ENCODE measurements at places on chromosomes 16 and 17.

DNA sequence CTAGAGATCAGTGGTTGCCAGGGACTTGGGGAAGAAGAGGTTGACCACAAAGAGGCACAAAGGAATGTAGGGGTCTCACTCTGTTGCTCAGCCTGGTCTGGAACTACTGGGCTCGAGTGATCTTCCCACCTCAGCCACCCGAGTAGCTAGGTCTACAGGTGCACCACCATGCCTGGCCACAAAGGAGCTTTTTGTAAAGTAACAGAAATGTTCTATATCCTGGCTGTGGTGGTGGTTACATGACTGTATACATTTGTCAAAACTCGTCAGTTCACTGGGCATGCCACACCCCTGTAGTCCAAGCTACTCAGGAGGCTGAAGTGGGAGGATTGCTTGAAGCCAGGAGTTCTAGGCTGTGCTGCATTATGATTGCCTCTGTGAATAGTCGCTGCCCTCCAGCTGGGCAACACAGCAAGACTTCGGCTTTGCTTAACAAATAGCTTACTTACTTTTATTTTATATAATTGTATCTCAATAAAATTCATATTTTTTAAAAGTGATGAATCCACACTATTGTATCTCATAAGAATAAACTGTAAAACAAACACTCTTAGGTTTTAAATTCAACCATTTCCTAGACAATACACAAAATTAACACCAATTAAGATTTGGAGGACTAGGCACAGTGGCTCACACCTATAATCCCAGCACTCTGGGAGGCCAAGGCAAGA lies 5.0 kb downstream of the SKA2 start:
- DNase-seq: no peak

DNA sequence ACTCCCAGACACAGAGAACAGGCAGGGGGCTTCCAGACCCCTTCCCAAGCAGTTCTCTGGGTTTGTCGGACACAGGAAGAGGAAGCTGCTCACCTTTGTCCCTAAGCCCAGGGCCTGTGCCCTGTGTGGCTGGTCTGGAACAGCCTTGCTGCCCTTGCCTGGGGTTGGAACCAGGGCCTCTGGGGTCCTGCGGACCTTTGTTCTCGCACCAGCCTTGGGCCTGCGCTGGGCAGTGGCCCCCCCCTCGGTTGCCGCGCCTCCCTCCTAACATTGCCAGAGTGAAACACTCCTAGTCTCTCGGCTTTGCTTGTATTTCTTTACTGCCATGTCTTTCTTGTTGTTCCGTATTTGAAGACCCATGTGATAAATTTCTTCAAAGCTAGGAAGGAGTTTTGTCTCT lies 8.5 kb upstream of the IL17C start:
- DNase-seq: no peak

DNA sequence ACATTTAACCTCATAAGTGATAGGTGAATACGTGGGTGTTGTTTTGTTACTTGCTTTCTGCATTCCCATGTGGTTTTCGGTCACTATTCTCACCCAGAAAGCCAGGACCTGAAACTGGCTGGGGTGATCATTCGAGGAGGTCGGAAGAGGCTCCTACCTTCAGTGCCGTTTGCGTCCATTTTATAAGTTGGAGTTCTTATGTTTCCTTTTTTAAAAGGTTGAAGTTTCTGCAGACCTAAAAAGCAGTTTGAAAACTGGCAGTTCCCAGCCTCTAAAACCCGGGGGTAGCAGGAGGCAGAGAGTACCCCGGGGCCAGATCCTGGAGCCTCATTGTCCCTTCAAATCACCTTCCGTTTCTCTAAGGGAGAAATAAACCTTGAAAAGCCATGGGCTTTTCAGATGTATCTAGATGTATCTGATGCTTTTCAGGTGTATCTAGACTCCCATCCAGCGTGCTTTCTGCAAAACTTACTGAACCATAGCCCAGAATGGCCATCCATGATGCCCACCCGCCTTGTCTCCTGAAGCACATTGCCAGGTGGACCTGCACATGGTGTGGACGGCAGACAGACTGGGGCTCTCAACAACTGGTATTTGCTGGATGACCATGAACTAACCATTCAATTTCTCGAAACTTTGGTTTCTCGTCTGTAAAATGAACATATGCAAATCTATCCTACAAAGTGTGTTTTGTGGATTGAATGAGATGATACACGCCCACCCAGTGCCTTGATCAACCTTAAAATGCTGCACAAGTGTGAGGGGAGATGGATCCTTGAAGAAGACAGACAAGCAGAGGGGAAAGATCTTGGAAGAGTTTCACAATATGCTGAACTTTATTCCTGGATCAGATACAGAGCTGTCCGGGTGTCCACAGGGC lies 1.3 kb downstream of the NLRC5 start:
- no peak for DNase-seq

GRCh38 chr17:66191593-66192377 lies at the start of gene CEP112:
CEP112 (minus strand) TSS chr17:66192133.
- DNase-seq: peak; percentile 84

- no peak for DNase-seq
These were observed 6.5 kb upstream of the CTCF start for GRCh38 chr16:67555795-67556212.

DNA sequence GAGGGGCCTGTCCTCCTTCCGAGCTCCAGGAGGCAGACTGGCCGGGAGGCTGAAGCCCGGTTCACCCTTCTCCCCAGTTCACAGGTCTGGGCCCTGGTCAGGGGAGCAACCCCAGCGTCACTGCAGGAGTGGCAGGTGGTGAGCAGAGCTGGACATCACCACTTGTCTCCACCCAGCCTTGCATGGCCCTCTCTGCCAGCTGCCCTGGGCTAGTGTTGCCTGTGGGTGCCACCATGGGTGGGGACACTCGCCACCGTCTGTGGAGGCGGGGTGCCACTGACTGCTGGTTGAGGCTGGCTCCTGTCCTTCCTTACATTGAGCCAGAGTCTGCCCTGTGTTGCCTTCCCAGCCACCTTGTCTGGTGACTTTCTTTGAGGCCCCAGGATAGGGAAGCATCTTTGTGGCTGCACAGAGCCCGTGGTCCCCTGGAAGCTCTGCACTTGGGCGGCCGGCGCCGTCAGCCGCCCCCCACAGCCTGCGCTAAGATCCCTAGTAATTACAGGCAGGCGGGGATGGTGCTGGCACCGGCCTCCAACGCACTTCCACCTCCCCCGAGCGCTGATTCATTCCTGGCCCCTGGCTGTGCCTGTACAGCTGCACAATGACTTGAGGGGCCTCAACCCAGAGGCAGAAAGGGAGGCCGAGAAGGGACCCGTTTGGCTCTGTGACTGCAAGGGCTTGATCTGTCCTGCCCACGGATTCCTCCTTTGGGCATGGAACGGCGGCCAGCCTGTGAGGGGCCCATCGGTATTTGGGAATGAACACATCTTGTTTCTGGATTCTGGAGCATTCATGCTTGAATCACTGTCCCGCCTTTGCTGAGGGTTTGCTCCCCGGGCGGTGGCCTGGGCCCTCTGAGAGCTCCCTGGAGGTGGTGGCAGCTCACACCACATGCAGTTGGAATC lies 5.2 kb downstream of the BAIAP2 start:
- peak; percentile 78 for DNase-seq

Data from dermis microvascular lymphatic vessel endothelial cell (primary cell).